ENCODE measurements at places on chromosomes 1 and 21.
A peak's percentile ranks its signal among the peaks of the same experiment; 100 is the strongest.

DNA sequence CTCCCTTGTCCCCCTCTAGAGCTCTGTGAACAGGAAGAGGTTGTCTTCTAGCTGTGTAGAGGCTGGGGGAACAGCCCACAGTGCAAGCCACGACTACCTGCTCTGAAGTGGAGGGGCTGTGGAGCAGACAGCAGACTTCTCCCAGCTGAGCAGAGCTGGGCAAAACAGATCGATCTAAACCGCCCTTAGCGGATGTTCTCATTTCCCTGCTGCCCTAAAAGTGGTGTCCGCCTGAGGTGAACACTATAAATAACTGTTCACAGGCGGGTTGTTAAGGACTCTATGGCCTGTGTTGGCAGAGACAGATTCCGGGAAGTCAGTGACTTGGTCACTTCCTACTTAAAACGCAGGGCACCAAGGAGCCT is 203.2 kb downstream of the RHOU start:
- DNase-seq = no peak

GRCh38 chr1:205715628-205716027 is 34.4 kb downstream of the NUCKS1 start:
- DNase-seq = no peak

DNA sequence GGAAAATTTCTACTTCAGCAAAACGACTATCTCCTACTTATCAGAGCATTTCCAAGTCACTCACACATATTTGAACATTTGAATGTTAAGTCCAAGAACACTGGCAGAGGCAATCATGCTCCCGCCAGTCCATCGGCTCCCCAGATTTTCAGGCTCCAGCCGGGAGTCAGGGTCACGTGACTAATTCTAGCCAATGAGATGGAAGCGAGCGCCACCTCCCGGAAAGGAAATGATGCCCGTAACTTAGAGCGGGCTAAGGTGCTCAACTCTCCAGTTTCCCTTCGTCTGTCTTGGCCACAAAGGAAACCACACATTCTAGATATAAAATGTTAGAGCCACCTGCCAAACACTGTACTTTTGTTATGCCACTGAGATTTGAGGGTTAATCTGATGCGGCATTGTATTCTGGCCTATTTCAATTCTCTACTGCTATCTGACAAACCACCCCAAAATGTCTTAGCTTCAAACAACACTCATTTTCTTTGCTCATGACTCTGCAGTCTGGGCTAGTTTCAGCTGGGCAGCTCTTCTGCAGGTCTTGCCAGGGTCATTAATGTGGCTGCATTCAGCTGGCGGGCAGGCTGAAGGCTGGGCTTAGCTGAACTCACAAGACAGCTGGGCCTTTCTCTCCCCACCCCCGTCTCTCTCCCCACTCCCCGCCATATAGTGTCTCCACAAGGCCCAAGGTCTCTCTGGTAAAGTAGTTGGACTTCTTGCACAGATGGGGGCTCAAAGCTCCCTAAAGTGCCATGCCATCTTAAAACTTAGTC is 16.5 kb upstream of the LHX4 start:
- DNase-seq = no peak

DNA sequence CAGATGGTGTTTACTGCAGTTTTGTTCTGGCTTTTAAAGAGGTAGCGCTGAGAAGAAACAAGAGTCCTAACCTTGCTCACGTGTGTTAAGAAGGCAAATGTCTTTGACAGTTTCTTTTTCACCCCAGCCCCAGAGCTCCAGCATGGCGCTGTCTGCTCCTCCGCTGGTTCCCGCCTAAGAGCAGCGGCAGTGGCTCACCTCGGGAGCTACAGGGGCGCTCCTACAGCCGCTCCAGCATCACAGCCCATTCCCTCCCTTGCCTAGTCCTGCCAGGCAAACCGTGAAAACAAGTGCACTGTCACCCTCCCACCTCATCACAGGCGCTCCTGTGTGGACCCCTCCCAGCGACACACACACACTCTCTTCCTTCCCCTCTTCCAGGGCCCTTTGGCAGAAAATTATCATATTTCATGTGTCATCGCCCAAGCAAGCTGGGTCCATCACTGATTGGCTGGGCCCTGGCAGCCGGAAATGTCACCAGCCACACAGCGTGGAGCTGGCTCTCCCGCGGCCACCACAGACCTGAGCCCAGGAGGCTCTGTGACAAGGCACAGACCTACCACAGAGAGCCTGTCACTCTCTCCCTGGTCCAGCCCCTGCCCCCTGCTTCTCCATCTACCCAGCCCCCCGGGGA is 1.2 kb upstream of the HIVEP3 start:
- DNase-seq = no peak

GRCh38 chr1:234665975-234666605 is 56.1 kb upstream of the IRF2BP2 start:
- DNase-seq = no peak

- DNase-seq = no peak
These were observed 25.2 kb downstream of the STPG1 start for GRCh38 chr1:24388331-24388885.

- DNase-seq = no peak
These were observed 18.4 kb upstream of the TNFRSF1B start for GRCh38 chr1:12148160-12148957.

- DNase-seq = no peak
These were observed 134.1 kb downstream of the GLUL start for GRCh38 chr1:182257369-182258063.

GRCh38 chr1:78054559-78054958 is 8.8 kb downstream of the GIPC2 start:
- DNase-seq = no peak

DNA sequence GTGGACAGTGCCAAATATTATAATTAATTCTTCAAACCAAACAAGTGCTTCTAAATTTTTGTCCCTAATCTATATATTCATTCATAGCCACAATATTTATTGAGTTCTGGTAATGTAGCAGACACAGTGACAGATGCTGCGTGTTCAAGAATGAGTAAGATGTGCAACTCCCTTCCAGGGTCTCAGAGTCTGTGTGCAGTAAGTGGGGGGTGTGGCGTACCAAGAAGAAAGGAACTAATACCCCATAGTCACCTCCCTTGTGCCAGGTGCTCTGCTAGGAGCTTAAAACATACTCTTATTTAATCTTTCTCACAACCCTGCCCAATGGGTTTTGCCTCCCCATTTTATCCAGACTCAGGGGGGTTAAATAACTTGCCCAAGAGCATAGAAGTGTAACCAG is 358.7 kb downstream of the BARHL2 start:
- DNase-seq = no peak

DNA sequence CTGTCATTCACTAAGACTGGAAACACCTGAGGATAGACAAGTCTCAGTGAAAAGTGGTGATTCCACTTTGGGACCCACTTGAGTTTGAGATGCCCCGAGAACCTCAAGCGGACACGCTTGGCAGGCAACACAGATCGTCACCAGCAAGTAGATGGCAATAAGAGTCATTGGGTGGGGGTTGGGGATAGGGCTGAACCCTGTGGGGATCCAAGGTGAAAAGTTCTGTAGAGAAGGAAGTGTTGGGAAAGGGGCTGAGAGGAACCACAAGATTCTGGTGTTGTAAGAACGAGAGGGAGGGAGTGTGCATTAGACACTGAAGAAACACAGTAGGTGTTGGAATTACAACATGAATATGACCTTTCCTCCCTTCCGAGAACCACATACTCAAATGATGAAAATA is 45.4 kb upstream of the TDRD10 start:
- DNase-seq = no peak

GRCh38 chr1:90989990-90990389 is 31.8 kb downstream of the ZNF644 start:
- DNase-seq = no peak

GRCh38 chr1:34270181-34270580 is 93.5 kb downstream of the C1orf94 start:
- no peak for DNase-seq

DNA sequence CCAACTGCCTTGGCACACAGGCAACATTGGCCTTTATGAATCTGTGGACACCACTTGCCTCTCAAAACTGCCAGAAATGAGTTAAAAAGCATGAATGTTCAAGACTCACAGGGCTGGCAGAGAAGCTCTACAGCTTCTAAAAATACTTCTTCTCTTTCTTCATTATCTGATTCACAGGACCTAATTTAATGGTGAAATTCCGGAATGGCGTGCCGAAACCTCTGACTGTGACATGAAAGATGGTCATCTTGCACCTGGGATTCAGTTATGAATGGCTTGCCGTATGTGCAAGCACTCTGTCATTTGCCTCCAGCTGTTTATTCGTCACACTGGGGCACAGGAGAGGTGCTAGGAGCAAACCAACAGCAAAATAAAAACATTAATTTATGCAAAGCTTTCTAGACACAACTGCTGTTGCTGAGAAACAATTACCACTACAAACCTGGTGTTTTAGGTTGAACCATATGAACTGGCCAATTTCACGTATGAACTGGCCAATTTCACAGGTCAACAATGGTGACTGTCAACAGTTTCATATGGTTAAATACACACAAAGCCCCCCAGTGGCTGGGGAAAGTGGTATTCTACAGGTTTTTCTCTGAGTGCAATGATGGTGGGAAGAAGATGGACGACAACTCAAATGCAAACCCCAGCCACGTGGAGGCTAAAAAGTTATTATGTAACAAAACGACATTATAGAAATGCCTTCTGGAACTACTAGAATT is 648.3 kb downstream of the KIF26B start:
- DNase-seq = no peak

GRCh38 chr21:25462517-25462971 is 144.7 kb downstream of the MRPL39 start:
- no peak for DNase-seq

GRCh38 chr1:220884109-220884980 is 5.1 kb downstream of the HLX start:
- no peak for DNase-seq

DNA sequence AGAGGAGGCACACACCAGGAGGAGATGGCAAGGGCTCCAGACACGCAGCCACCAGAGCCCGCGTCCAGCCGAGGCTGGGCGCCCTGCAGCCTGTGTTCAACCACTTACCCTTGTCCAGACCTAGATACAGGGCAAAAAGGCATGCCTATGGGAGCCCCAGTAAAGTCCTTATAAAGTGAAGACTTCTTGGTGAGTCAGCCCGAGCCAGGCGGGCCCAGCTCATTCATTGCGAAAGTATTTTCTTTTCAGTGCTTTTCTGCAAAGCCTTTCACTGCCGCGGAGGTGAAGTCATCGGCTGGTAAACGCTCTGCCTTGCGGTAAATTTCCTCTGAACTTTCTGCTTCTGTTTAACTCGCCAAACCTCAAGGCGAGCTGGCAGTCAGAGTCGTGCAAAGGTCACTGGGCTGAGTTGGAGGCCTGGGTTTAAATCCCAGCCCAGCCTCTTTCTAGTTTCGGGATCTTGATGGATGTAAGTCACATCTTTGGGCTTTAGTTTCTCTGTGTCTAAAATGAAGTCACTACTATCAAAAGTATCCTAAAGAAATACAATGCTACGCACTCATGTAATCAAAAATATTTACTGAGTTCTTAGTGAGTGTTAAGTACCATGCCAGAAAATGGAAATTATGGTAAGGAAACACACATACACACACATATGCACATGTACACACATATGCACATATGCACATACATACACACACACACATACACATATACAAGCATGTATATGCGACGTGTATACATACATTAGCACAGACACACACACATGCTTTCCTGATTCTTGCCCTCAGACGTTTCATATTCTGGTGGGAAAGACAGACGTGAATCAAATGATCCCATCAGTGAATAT is 54.7 kb upstream of the IFFO2 start:
- peak; percentile 94 for DNase-seq

GRCh38 chr1:2801046-2801445 is 447 bp downstream of the TTC34 start:
- DNase-seq = no peak

DNA sequence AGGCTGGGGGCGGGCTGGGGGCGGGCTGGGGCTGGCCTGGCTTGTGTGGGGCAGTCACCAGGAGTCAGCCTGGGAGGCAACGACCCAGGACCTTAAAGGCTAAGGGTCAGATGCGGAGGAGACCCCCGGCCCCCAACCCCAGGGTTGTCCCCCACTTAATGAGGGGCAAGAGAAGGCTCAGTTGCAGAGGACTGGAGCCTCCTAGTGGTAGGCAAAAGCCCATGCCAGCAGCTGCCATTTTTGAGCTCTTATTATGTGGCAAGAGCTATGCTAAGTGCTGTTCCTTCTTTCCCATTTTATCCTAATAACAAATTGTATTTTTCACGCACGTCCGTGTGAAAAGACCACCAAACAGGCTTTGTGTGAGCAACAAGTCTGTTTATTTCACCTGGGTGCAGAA is 8.0 kb downstream of the KIAA1614 start:
- no peak for DNase-seq

GRCh38 chr1:68174738-68175113 is 57.6 kb downstream of the WLS start:
- no peak for DNase-seq

Measured in GM04504 (cell line).